ENCODE measurements at places on chromosomes 12 and 14.
A peak's percentile ranks its signal among the peaks of the same experiment; 100 is the strongest.

DNA sequence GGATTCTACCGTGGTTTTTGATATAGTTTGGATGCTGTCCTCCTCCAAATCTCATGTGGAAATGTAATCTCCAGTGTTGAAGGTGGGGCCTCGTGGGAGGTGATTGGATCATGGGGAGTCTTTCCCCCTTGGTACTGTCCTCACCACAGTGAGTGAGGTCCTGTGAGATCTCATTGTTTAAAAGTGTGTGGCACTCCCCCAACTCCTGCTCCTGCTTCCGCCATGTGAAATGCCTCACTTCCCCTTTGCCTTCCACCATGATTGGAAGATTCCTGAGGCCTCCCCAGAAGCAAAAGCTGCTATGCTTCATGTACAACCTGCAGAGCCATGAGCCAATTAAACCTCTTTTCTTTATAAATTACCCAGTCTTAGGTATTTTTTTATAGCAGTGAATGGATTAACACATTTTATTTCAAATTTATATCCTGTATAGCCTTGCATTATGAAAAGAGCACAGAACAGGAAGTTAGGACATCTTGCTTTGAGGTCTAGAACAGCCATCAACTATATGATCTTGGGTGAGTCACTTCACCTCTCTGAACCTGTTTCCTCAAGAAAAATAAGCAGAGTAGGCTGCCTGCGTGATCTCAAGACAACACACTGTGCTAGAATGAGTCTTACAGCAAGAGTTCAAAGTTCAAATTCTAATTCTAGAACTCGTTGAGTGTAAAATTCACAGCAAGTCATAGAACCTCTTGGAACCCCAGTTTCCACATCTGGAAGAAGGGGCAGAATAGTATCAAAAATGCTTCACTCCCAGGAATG is 160.9 kb upstream of the EEA1 start:
- peak; percentile 84 for DNase-seq

- peak; percentile 75 for DNase-seq
Observed at GRCh38 chr14:103078420-103078749, 5.6 kb upstream of the LBHD2 start.

GRCh38 chr12:68977909-68978610 is 45.1 kb upstream of the CPM start:
- no peak for DNase-seq

GRCh38 chr12:185576-185955 is 28.4 kb downstream of the SLC6A12 start:
- DNase-seq: no peak

GRCh38 chr14:54889919-54890318 is 12.7 kb downstream of the GCH1 start:
- no peak for DNase-seq

GRCh38 chr14:72780751-72781150 is 113.2 kb downstream of the DPF3 start:
- DNase-seq: peak; percentile 85

GRCh38 chr12:112176321-112177010 is 51.1 kb downstream of the TRAFD1 start:
- no peak for DNase-seq

DNA sequence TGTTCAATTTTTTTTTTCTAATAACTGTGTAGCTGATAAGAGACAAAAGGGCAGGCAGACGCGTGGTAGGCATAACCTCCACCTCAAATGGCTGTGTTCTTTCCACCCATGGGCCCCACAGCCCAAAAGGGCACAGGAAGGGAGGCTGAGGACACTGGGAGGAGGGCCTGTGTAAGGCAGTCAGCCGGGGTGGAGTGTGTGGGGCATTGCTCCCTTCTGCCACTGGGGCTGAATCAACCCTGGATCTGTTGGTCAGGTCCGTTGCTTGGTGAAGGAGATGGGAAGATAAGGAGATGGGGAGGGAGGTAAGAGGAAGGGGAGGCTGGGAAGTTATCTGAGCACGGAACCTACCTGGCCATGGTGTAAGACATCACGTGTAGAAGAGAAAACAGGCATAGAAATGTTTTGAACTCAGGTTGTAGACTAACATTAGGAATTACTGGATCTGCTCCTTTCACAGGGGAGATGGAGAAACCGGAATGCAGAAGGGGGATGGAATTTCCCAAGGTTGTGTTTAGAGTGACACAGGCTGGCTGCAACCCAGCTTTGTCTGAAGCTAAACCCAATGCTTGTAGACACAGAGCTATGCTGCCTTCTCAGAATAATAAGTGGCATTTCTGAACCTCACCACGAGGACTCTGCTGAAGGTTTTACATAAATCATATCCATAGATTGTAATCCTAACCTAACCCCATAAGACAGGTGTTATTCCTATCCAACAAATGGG is 138.5 kb upstream of the NOS1 start:
- no peak for DNase-seq

- peak; percentile 44 for DNase-seq
Observed at GRCh38 chr12:89663577-89664357, 44.9 kb downstream of the ATP2B1 start.

- DNase-seq: no peak
Observed at GRCh38 chr12:13442457-13442856, 245.9 kb downstream of the EMP1 start.

- DNase-seq: peak; percentile 38
Observed at GRCh38 chr12:69484428-69484827, 14.2 kb downstream of the FRS2 start.

DNA sequence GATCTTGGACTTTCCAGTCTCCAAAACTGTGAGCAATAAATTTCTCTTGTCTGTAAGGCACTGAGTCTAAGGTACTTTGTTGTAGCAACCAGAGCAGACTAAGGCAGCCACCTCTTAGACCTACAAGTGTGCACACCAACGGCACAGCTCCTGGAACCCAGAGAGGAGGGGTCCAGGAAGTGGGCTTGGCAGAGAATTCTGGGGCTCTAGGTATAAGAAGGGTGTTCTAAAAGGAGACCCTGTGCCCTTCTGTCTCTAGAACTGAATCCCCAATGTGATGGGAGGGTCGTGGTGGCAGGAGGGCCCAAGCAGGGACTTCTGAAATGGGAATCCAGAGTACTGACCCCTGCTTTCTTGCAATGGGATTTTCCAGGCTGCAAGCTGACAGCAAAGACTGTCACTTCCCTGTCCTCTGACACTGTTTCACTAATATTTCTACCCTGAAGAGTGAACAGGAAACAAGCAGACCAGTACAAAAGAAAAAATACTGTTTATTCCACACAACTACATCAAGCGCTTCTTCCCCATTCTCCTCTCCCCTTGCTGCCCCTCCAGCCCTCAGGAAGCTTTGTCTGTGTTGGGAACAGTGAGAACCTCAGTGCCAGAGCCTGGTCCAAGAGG is 13.6 kb upstream of the TFCP2 start:
- DNase-seq: no peak

DNA sequence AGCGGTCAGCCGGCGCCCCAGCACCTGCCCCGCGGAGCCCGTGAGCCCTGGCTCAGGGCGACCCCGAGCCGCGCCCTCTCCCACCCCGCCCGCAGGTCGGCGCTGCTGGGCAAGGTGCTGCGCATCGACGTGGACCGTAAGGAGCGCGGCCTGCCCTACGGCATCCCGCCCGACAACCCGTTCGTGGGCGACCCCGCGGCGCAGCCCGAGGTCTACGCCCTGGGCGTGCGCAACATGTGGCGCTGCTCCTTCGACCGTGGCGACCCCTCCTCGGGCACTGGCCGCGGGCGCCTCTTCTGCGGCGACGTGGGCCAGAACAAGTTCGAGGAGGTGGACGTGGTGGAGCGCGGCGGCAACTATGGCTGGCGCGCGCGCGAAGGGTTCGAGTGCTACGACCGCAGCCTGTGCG is 14.4 kb downstream of the HHIPL1 start:
- no peak for DNase-seq

DNA sequence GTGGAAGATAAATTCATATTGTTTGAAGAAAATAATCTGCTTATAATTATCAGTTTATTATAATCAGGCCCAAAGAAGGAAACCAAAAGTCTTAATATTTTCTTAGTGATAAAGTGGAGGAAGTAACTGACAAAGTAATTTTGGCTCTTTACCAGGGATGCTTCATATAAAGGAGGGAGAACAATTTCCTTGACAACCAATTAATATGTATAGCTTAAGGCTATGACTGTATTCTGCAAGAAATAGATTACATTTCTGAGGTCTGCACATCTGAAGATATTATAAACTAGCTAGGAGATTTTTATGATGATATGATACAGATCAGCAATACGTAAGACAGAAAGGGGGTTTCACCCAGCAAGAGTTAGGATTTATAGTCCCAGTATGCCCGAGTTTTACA is 90.8 kb downstream of the BICD1 start:
- DNase-seq: peak; percentile 49

DNA sequence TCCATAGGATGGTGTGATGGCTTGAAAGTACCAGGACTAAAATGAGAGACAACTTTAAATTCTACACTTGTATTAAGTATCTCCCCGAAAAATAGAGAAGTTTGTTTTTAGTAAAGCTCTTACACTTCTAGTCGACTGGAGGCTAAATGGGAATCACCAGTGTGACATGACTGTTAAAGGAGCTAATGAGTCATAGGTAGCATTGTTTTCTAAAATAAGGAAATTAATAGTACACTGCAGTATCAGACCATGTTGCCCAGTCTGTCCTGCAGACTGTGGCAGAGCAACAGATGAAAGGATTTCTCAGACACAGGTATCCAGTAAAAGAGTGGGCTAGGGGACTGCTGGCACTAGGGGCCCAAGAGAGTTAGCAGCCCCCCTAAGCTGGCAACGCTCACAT is 140.1 kb downstream of the TMEM117 start:
- no peak for DNase-seq

- peak; percentile 92 for DNase-seq
Observed at GRCh38 chr14:54776361-54777001, 126.1 kb downstream of the GCH1 start.

DNA sequence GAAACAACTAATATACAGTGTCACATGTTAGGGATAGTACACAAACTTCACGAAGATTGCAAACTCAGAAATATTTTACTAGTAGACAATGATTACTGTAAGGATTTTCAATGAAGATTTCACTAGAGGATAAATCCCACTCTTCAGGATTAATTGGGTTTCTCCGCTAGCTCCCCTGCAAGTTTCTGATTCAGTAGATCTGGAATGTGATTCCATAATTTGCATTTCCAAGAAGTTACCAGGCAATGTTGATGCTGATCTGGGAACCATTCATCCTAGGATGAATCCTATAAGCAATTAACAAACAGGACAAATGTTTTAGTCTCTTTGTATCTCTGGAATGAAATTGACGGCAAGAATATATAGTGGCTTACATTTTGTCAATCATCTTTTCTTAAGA is 272.4 kb downstream of the ALX1 start:
- DNase-seq: peak; percentile 61

DNA sequence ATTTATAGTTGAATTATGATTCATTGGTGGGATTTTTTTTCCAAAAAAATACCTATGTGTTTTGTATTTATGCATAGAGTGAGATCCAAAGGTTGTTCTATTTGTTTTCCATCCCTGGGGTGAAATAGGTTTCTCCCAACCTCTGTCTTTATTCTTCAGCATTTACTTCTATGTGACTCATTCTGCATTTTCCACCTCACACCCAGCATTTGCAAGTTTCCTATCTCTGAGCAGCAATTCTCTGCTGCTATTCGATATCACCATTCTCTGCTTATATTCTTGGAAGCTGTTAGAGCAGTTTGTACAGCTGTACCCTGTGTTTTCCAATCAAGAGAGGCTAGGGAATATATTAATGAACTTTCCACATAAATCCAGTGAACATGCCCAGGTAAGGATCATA is 538.9 kb downstream of the SNAPC1 start:
- DNase-seq: no peak

DNA sequence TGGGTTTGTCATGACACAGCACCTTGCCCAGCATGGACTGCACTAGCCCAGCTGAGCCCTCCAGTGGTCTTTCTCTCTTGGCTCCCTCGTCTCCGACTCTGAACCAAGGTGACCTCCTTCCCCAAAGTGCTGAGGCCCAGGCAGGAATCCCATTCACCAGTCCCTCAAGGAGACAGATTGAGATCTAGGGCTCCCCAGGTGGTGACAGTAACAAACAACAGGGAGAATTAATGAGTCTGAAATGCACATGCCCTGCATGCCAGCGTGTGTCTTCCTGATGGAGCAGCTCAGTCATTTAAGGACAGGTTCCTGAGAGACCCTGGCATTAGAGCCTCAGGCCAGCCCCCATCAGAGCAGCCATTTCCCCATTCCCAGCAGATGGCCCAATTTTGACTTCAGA is 51.4 kb upstream of the OAS1 start:
- no peak for DNase-seq

DNA sequence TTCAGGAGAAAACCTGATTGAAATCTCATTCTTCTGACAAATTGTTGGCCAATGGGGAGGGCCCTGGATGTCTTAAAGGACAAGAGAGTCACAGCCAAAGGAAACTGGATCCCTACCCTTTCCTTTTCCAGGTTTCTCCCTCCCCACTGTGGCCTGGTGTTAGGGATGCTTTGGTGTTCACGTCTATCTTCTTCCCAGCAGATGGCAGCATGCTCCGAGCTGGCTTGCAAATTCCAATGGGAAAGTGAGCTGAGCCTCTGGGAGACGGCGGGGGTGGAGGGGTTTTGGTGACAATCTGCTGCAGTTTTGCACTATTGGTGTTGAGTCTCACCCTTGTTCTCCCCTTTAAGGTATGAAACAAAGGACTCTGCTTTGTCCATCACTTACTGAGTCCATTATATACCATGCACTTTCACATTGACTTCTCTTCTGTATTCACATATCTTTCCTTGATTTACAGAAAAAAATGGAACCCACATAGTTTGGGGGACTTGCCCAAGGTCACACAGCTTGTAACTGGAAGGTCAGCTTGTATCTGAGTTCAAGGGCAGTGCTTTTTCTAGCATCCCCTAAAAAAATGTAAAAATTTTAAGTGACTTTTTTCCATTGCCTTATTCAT is 39.3 kb downstream of the CCDC177 start:
- DNase-seq: peak; percentile 57

DNA sequence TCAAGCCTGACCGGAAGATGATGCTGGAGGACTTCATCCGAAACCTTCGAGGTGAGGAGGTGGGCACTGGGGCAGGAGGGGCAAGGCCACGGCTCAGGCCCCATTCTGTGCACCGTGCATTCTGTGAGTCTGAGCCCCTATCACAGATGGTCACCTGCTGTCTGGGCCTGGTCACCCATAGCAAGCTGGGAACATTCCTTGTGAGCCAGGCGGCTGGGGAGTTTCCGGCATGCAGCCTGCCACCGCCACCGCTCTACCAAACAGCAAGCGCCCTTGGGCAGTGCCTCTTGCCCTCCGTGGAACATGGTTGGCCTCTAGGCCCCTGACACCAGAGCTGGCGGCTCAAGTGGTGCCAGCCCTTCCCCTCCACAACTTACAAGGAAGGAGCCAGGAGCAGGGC is 56.3 kb downstream of the SLC6A12 start:
- DNase-seq: no peak

GRCh38 chr12:115213538-115214016 is 529.6 kb upstream of the TBX3 start:
- DNase-seq: no peak

DNA sequence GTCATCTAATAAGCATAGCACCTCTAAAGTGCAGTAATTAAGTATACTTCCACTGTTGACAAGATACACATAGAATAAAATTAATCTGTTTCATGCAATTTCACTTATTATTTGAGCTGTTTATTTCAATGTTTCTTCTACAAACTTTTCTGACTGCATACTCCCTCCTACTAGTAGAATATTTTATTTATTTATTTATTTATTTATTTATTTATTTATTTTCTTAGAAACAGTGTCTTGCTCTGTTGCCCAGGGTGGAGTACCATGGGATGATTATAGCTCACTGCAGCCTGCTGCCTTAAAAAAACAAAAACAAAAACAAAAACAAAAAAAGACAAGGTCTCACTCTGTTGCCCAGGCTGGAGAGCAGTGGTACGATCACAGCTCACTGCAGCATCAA is 68.4 kb upstream of the KITLG start:
- DNase-seq: no peak

GRCh38 chr14:106067935-106068334 is 541.6 kb downstream of the TMEM121 start:
- DNase-seq: no peak

- DNase-seq: no peak
Observed at GRCh38 chr12:89679631-89680030, 29.0 kb downstream of the ATP2B1 start.
